ENCODE measurements at places on chromosomes 2 and 18. TPM values are rescaled to one million over a fixed set of nuclear protein-coding genes. Genes with fewer than 3 reads are reported as not detected.

GRCh38 chr2:54074606-54075341, 40.6 kb upstream of the ACYP2 start:
- peak; percentile 96 for DNase-seq

DNA sequence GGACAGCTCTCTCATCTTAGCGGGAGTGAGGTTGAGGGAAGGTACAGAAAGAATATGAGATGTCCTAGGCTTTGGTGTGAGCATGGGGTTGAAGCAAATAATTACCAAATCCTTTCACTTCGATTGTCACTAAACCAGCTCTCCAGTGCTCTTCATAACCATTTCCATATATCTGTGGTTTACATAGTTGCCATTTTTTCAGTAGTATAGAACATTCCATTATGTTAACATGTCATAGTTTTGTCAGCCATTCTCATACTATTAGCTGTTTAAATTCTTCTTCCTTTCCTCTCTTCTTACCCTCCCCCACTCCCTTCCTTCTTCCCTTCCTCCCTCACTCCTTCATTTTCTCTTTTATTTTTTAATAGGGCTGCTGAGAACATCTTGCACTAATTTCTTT, 205.9 kb downstream of the BABAM2 start:
- peak; percentile 22 for DNase-seq

GRCh38 chr2:144890828-144891227, 370.9 kb upstream of the ZEB2 start:
- DNase-seq: peak; percentile 49

DNA sequence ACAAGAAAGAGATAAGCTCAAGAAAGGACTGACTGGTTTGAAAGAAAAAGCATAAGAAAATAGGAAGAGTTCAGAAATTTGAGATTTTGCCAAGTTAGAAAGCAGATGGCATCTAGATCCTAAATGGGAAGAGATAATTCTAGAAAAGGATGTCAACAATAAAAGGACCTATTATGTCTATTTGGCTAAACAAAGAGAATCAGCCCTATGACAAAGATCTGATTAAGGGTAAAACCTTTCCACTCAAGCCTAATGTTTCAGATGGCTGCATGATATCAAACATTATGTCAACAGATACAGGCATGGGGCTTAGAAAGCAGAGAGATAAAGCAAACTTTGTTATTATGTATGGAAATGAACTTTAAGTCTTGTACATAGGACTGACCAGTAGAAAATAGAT, 465.0 kb upstream of the TRIB2 start:
- no peak for DNase-seq

DNA sequence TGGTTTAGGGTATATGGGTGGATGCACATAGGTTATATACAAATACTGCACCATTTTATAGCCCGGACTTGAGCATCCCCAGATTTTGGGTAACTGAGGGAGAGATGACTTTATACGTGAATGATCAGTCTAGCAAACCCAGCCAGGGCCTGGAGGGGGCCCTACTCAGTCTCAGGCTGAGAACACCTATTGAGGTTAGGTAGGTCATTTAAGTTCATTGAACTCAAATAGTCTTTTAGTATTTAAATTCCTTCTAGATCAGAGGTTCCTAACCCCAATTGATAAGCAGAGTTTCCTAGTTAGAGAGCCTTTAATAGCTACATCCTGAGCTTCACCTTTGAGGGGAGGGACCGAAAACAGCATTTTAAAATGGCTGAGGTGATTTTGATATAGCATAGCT, 487.0 kb downstream of the DCC start:
- DNase-seq: no peak

DNA sequence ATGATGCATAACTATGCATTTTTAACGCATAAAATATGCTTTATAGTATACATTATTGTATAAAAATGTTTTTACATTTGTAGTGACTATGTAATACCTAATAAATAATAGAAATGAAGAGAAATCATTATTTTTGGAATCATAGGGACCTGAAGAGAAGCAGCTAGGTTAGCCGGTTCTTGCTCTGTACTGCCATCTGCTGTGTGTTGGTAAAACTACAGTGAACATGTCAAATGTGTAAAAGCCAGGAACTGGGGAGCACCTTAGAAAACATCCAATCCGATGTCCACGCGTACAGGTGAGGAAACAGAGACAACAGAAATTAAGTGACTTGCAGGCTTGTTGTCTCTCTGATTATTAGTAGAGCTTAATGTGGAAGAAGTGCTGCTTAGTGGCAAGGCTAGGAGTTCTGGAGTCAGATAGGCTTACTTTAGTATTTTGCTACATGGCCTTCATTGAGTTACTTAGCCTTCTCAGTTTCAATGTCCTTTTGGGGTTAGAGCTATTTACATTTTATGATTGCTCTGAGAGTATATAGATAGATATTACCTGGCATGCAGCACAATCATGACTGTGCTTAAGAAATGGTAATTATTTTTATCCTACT, 386.5 kb downstream of the DLGAP1 start:
- peak; percentile 22 for DNase-seq

DNA sequence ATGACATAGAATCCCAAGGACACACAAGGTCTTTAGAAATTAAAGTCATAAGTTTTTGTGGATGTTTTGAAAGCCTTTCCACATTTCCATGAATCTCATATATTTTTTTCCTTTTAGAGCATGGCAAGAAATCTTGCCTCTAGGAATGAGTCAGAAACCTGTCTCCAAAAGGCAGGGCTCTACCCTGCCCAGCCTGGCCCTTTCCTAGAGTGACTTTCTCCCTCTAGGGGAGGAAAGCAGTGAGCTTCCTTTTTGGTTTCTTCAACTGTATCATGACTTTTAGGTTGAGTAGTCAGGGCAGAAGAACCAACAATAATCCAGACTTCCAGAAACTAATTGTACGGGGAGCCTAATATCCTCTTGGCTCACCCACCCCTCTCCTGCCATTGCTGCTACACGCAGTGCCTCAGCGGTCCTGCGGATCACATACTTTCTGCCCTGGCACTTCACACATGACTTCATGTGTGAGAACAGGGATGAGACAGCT, 300.3 kb downstream of the AGPS start:
- no peak for DNase-seq

- DNase-seq: no peak
Measured at GRCh38 chr2:155825876-155826275, 506.6 kb downstream of the NR4A2 start.

DNA sequence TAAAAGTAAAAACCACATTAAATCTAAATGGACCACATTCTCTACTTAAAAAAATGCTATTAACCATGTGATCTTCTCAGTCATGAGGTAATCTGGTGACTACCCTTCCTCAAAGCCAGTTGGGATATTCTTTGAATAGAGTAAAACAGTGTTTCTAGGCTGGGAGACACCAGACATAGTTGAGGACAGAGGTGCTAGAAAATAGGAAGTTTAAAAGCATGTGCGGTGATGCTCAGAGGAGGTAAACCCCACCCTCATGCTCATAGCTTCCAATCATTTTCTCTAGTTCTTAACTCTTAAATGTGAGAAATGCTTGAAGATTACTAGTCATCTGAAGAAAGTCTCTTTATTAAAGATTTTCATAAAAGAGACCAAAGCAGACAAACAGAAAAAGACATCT, 30.7 kb upstream of the ELAC1 start:
- DNase-seq: no peak

DNA sequence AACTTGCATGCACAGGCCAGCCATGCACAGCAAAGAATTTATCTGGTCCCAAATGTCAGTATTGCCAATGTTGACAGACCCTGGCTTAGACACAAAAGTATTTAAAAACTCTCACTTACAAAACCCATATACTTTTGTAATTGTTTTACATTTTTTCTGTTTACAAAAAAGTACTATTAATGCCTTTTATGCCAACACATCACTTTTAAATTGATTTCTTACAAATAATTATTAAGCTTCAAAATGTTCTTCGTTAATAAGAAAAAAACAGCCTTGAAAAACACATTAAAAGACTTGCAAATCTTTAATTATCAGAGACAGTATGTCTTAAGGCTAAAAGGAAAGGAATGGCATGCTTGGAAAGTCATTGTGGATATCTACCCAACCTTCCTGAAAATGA, 181.3 kb upstream of the TWIST2 start:
- DNase-seq: no peak

DNA sequence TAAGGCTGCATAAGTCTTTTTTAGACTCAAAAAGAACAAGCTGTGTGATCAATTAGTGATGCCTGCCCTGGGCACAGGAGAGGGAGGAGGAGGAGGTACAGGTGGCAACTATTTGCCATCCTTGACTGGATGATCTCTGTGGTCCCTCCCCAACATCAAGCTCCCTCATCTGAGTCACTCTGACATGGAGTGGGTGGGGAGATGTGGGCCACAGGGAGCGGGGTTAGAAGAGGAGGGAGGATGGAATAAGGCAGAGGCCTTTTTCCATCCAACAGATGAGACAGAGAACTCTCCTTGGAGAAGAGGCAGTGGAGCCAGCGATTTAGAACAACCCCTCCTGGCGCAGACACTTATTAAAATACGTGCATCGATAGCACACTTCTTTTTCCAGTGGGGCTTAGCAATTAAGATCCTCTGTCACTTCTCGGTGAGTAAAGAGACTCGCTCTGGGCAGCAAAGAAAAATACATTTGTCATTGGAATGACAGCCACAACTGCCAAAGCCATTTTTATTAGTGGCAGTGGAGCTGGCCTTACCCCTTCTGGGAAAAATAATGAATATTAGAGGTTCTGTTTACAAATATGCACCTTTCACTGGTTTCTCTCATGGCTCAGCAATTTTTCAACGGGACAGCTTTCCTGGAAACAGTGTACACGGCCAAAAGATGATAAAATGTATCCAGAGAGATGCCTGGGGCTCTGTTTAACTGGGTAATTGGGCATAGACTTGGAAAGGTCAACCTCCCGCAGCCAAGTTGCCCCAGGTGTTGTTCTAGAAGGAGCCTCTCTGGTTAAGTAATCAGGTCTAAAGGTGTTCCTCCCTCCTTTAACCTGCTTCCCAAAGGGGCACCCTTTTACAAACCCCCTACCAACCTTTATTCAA, 238.4 kb upstream of the CXCR4 start:
- no peak for DNase-seq

- peak; percentile 39 for DNase-seq
Measured at GRCh38 chr2:110674620-110675555, 3.0 kb downstream of the BUB1 start.

- no peak for DNase-seq
Measured at GRCh38 chr2:111022633-111023032, 98.1 kb upstream of the BCL2L11 start.

DNA sequence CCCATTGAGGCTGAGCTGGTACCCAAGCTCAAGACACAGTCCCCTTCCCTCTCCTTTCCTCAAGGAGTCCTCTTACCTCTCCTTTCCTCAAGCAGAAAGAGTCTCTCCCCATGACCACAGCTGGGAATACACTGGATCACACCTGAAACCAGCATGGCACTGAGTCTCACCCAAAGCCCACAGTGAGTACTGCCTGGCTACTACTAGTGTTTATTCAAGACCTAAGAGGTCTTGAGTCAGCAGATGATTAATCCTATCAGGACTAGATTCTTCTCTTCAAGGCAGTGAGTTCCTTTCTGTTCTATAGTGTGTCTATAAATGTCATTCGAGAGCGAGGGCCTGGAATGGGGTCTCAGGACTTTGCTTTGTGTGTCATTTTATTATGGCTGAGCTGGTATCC, 111.4 kb downstream of the METTL4 start:
- DNase-seq: peak; percentile 40

The ACTR2 gene
- 498 TPM for total RNA-seq

The RNF152 gene
- 73.9 TPM for total RNA-seq

The UCN gene
- 1.1 TPM for total RNA-seq

The LRP1B gene
- 2.5 TPM for total RNA-seq

Measured in astrocyte (in vitro differentiated cells and primary cell).